ENCODE measurements at places on chromosomes 1 and 21.
A peak's percentile ranks its signal among the peaks of the same experiment; 100 is the strongest.

GRCh38 chr1:64715186-64715585 is 29.7 kb upstream of the RAVER2 start:
- no peak for DNase-seq

GRCh38 chr1:155086128-155086741 is 7.6 kb downstream of the EFNA3 start:
- peak; percentile 72 for DNase-seq

DNA sequence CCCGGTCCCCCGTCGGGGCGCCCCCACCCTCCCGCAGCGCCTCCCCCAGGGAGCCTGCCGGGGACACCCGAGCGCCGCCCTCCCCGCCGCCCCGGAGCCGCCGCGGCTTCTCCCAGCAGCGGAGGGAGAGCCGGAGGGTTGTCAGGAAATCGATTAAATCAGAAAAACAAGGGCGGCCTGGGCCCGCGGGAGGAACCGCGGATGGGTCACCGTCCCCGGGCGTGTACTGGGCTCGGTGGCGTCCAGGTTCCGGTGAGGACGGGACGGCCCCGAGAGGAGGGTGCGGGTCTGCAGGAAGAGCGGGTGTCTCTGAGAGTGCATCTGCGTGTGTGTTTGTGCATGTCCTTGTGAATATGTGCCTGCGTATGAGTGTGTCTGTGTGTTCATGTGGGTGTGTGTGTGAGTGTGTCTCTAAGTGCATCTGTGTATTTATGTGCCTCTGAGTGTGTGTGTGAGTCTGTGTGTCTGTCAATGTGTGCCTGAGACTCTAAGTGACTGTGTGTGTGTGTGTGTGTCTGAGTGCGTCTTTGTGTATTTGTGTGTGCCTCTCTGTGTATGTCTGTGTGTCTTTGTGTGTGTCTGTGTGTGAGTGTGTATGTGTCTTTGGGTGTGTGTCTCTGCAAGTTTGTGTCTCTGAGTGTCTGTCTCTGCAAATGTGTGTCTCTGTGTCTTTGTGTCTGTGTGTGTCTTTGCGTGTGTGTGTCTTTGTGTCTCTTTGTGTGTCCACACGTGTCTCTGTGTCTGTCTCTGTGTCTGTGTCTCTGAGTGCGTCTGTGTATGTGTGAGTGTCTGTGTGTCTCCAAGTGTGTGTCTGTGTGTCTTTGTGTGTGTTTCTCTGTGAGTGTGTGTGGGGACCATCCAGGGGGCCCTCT is 1.1 kb downstream of the SPSB1 start:
- no peak for DNase-seq

GRCh38 chr1:93713341-93713740 is 31.7 kb upstream of the BCAR3 start:
- DNase-seq = no peak

DNA sequence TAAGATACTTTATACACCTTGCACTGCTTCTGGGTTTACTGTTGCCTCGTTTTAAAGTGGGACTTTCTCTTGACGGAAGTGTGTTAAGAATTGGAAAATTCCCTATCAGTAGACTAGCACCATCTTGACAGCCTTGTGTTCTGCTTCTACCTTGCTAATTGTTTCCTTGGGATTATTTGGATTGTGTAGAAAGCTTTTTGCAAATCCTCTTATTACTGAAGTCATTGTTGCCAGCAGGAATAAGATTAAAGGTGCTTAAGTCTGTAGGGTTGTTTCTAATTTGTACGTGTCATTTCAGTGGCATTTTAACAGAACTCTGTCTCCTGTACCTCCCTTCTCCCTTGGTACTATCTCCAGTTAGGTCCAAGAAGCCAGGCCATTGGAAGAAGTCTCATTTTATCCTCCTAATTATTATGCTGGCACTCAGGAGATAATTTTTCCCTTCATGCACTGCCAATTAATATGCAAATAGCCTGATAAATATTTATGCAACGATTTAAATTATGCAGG is 107.7 kb downstream of the POU2F1 start:
- DNase-seq = peak; percentile 6

DNA sequence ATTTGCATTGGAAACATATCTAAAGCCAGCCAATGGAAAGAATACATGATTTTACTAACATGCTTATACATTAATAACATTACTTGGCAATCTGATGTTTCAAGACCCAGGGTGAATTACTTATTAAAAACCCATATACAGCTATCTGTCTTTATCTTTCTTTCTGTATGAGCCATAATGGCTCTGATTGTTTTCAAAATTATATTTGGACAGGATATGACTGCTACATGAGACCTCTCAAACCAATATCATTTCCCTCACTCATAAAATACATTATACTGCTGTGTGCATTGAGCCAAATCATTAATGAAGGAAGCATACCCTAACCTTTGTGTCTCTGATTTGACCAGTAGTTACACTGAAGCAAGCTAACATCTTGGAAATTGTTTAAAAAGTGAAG is 205.9 kb upstream of the DPYD start:
- no peak for DNase-seq

All from Ammon's horn (tissue), 1 donor.